ENCODE measurements at places on chromosomes 5 and 9.

DNA sequence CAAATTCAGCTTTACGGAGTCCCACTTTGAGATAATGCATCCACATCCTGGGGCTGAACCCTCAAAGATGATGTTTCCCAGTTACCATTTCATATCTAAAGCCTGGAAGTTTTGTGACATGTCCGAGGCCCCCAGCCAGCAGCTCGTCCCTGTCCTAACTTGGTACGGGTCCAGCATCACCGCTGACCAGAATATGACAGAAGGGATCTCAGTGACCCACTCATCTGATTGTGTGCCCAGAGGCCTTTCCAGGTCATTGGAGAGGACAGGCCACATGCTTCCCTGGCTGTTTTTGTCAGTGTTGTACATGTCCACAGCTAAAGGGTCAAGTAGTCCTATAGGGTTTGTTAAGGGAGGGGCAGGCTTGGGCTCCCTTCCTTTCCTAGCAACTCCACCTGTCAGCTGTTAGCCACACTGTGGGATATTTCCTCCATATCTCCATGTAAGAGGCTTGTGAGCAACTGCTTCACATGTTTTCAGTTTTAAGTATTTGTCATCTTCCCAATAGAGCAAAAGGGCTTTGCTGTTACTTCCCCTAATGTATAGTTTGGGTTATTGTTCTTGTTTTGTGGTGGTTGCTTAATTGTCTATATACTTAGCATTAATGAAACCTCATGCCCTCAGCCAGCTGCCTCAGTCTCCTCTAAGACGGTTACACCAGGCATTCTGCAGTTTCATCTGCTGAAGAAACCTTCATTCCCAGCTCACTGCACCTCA lies 33.4 kb downstream of the SECISBP2 start:
- no peaks in the 10 kb centered on the region for H3K27me3 ChIP-seq
- no peak for DNase-seq
- H3K4me1 ChIP-seq = no peaks in the 10 kb centered on the region
- peaks cover 42% of the 10 kb centered on the region for H3K36me3 ChIP-seq

GRCh38 chr9:19018201-19018600 lies 14.8 kb downstream of the SAXO1 start:
- DNase-seq = no peak
- H3K4me1 ChIP-seq = no peaks in the 10 kb centered on the region
- H3K27ac ChIP-seq = no peak overlapping the region
- H3K27me3 ChIP-seq = no peaks in the 10 kb centered on the region
- H3K4me3 ChIP-seq = no peak overlapping the region
- H3K36me3 ChIP-seq = no peaks in the 10 kb centered on the region

DNA sequence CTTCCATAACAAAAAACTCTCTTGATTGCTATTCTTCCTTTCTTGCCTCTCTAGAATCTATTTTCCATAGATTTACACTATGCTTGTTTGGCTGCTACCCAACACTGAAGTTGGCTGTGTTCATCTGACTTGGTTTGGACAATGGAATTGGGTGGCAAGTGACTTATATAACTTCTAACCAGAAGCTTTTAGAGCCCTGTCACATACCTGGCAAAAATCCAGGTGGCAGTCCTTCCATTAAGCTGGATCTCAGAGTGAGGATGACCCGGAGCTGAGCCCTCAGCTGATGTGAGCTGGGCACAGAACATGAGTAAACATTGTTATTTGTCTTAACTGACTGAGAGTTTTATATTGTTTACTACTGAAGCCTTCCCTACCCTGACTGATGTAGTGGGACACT lies 225.7 kb downstream of the TLR4 start:
- no peaks in the 10 kb centered on the region for H3K36me3 ChIP-seq
- H3K27ac ChIP-seq = no peak overlapping the region
- DNase-seq = no peak

GRCh38 chr9:12652973-12653372 lies 40.2 kb upstream of the TYRP1 start:
- no peak for DNase-seq
- no peak overlapping the region for H3K4me3 ChIP-seq

- H3K27me3 ChIP-seq = no peaks in the 10 kb centered on the region
- DNase-seq = peak; percentile 56
- H3K27ac ChIP-seq = no peak overlapping the region
- no peak overlapping the region for H3K4me3 ChIP-seq
- peaks cover 48% of the 10 kb centered on the region for H3K4me1 ChIP-seq
Observed at GRCh38 chr9:122389799-122390481, 19.1 kb downstream of the PTGS1 start.

All from sigmoid colon (tissue), 7 donors.